ENCODE measurements at places on chromosomes 7 and 10.

GRCh38 chr10:95253007-95253406 lies 37.8 kb downstream of the PDLIM1 start:
- no peak for DNase-seq

DNA sequence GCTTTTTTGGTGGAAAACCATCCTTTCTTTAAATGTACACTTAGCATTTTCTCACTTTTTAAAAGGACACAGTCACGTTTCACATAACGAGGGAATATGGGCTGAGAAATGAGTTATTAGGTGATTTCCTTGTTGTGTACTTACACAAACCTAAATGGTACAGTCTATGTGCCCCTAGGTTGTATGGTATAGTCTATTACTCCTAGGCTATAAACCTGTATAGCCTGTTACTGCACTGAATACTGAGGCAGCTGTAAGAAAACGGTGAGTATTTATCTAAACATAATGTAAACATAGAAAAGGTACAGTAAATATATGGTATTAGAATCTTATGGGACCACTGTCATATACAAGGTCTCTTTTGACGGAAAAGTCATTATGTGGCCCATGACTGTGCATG lies 913.5 kb upstream of the GHITM start:
- no peak for DNase-seq

GRCh38 chr7:19728716-19729115 lies 19.9 kb upstream of the POLR1F start:
- no peak for DNase-seq

DNA sequence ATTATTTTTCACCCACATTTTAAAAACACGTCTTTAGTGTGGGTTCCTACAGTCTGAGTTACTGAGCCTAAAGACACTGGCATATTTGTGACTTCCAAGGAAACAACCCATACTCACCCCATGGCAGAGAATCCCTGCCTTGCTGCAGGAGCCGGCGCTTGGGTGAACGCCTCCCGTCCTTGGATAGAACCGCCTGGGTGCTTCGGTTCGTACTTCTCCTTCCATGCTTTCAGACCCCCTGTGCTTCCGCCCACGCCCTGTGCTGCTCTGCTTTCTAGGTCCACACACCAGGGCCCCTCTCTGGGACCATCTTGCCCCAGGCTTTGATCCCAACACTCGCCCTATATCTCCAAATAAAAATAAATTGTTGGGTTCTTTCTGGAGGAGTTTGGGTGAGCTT lies 125.8 kb downstream of the PTPRN2 start:
- DNase-seq, result no peak

DNA sequence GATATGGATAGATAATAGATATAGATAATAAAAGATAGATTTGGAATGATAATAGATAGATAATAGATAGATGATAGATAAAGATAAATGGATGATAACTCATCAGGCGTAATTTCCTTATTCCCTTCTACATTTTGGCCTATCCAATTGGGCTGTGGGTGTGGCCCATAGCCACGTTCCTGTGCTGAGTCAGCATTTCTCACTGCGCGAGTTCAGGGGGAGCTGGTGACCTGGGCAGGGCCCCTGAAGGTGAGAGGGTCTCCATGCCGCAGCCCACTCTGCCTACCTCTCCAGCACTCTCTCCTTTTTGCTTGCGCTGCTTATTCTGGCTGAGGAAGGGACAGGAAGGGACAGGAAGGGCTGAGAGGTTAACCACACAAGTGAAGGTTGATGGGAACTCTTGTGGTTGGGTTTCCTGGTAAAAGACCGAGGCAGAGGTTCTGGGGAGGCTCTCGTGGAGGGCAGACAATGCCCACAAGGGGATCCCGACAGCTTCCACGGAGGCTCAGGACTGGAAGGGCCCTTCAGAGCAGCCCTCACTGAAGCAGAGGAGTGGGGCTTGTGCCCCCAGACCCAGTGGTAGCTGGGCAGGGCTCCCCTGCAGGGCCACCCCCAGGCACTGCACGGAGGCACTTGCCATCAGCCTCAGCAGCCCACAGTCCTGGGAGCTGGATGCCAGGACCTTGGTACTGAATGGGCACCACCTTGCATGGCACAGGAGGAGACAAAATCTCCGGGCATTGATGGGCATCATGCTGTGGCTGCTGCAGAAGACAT lies 247.3 kb upstream of the PITRM1 start:
- no peak for DNase-seq

DNA sequence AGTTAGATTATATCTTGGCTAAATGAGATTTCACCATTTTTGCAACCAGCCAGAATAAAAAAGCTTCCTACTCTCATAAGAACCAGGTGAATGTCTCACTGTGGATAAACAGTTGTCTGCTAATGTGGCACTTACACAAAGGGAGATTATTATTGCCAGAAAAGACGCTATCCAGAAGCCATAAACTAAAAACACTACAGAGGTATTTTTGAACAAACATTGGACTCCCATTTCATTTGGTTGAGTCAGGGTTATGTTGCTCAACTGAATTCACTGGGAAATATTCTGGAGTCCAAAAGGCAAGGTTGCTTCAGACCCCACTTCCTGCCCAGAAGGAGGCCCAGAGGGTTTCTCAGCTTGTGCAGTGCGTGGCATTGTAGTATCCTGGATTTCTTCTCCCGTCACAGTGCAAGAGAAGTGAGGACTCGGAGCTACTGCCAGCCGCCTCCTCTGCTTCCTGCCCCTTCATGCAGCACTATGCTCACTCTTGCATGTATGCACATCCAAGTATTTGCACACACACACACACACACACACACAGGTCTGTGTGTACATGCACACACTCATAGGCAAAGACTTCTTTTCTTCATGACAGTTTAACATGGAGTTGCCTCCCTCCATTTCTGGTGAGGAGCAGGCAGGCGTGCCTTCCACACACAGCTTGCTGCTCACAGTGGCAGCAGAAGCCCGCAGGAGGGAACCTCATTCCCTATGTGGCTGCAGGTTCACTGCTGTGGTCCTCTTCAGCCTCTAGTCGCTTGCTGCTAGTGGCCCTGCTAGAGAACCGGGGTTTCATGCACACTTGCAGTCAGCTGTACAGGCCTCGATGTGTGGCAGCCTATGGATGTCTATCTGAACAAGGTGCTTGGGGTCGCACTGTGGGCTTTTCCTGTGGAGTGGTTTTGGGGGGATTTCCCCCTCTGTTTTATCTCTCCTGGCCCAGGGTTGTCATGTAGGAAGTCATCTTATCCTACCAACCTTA lies 10.1 kb downstream of the DENND10 start:
- DNase-seq, result peak; percentile 93

GRCh38 chr7:41617987-41618386 lies 84.9 kb downstream of the INHBA start:
- no peak for DNase-seq

DNA sequence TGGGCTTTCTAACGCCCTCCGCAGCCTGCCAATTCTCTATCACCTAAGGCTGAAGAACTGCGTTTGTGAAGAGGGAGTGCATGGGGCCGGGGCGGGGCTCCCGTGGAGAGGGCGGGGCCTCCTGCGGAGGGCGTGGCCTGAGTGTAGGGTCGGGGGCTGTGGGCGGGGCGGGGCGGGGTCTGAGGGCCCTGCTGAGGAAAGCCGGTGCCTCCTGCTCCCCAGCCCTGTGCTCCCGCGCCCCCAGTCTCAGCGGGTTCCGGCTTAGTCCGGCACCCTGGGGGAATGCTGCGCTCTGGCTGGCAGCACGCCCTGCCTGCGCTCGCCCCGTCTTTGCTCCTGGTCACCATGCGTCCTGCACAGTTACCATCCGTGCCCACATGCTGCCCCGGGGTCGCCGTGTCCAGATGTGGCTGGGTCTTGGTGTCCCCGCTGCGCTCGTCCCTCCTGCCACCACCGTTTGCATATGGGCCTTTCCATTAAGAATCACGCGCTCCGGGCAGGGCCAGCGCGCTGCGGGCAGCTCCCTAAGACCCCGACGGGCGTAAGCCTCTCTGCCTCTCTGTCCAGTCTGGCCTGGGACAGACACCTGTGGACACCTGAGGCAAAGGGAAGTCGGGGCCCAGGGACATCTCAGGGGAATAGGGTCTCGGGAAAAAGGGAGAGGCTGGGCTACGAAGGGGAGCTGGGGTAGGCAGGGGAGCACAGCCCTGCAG lies 144.0 kb upstream of the RET start:
- DNase-seq, result no peak

DNA sequence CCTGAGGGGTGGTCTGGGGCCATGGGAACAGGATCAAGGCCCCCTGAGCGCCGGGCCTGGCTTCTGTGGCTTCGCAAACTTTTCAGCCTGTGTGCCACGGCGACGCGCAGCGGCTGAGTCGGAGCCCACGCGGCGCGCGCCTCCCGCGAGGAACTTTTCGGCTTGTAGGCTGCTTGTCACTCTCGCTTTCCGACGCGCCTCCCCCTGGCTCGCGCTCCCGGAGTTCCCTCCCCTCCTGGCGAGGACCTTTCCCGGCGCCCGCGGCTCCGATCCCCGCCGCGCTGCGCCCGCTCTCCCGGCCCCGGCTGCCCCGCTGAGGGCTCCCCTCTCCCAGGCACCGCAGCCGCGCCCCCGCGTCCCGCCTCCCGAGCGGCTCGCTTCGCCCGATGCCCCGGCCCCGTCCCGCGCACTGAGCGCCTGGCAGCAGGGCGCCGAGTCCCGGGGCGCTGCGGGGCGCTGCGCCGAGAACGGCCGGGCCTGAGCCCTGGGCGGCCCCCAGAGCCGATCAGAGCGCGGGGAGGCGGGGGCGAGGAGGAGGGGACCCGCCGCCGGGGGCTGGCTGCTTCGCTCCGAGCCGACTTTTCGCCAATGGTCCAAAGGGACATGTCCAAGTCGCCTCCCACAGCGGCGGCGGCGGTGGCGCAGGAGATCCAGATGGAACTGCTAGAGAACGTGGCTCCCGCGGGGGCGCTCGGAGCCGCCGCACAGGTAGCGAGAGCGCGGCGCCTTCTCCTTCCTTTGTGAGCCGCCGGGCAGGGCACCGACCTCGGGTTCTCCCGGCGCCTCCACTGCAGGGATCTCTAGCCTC lies at the start of gene CACNB2:
TSS of gene CACNB2 (plus strand) at position 276 of the 808 bp plus-strand sequence.
- peak; percentile 69 for DNase-seq
